ENCODE measurements at places on chromosomes 2 and 18. TPM values are rescaled to one million over a fixed set of nuclear protein-coding genes. Genes with fewer than 3 reads are reported as not detected.

Gene CRYGC
- total RNA-seq, result not detected

Gene KIAA2012
- total RNA-seq, result not detected

Gene CCDC88A
- total RNA-seq, result 37.0 TPM

Gene FAHD2B
- total RNA-seq, result 8.9 TPM

Gene GALR1
- not detected for total RNA-seq

Gene TLX2
- total RNA-seq, result not detected

Gene CHRNG
- not detected for total RNA-seq

Gene MDH1B
- total RNA-seq, result 0.13 TPM

Gene SERPINB4
- 0.13 TPM for total RNA-seq

Gene DYNAP
- total RNA-seq, result not detected

Gene GCFC2
- total RNA-seq, result 14.1 TPM

Gene PDCD1
- under 0.01 TPM for total RNA-seq

Gene FAM110C
- total RNA-seq, result 0.39 TPM

Gene SS18
- 69.2 TPM for total RNA-seq

Gene ASPRV1
- total RNA-seq, result under 0.01 TPM

Gene CTAGE1
- total RNA-seq, result not detected

Gene CD8B2
- total RNA-seq, result not detected

Gene REG1B
- total RNA-seq, result not detected

Gene COL5A2
- 37.0 TPM for total RNA-seq

Gene OR6B3
- total RNA-seq, result not detected

Gene TRIM54
- 0.51 TPM for total RNA-seq

Gene RAB6C
- not detected for total RNA-seq

Gene SERPINB8
- total RNA-seq, result 6.7 TPM

Gene KCNF1
- 3.6 TPM for total RNA-seq

Gene MAP4K4
- 120 TPM for total RNA-seq

Gene ALPI
- not detected for total RNA-seq

Gene DSC2
- under 0.01 TPM for total RNA-seq

Gene FOXD4L1
- total RNA-seq, result not detected

Gene GALNT13
- total RNA-seq, result 0.25 TPM

Gene BOK
- 71.7 TPM for total RNA-seq

Gene ANKRD30BL
- total RNA-seq, result not detected

Gene ZC3H6
- 1.8 TPM for total RNA-seq

Gene HOXD8
- 20.9 TPM for total RNA-seq

Gene CDCA7
- 4.0 TPM for total RNA-seq

Gene PREB
- 34.4 TPM for total RNA-seq

Gene CELF4
- 0.13 TPM for total RNA-seq

Gene HRH4
- total RNA-seq, result not detected

Gene PIEZO2
- 343 TPM for total RNA-seq

Gene CCBE1
- total RNA-seq, result under 0.01 TPM

Gene TUBA3E
- total RNA-seq, result not detected

Gene SERPINB5
- not detected for total RNA-seq

Gene IL1RN
- not detected for total RNA-seq

Gene LBX2
- 0.39 TPM for total RNA-seq

Gene RGPD3
- 0.13 TPM for total RNA-seq

Gene TTN
- total RNA-seq, result 1.7 TPM

Gene SCG2
- total RNA-seq, result not detected
